NCI-H187 treated with DMSO at 0.1 percent for 48 hours (cell line): ENCODE measurements at places on chromosomes 2 and 18.

- no peak for DNase-seq
Measured at GRCh38 chr2:194103941-194104659, 1552.9 kb upstream of the SLC39A10 start.

DNA sequence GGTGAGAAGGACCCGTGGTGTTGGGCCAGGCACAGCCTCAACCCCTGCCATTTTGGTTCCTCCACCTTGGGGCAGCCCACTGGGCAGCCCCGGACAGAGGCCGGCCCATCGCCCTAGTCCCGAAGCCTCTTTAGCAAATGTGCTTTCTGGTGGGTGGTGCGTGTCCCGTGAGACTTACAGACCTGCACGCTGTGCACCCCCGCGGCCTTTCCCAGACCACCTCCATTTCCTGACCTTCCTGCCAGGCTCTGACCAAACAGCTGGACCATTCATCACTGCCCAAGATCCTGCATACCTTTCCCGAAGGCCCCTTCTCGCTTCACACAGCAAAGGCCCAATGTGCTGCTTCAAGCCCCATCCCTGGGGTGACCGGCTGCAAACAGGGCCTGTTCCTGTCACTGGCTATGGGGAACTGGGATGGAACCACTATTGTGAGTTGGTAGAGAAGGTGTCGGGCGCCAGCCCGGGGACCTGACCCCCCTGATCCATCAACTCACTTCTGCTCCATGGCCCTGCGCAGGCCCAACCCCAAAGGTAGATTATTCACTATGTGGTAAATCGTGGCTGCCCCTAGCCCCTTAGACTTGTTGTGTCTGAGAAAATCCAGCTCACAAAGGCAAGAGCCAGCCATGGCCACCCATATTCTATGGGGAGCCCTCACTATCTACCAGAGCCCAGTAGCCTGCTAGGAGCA is 341.0 kb downstream of the EIPR1 start:
- no peak for DNase-seq

DNA sequence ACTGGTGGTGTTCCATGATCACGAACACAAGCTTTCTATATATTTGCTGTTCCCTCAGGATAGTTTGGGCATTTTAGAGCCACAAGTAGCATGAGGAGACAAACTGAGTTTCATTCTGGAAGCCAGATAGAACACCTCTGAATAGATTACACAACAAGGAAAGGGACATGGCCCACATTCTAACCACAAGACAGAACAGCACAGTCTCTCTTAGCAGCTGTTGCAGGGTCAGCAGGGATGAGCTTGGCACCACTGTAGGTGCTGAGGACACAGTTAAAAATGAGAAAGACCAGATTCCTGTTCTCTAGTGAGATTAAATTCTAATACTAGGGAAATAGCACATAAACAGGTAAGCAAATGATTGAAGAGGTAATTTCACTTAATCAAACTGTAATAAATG is 235.3 kb downstream of the ZNF407 start:
- DNase-seq: no peak

DNA sequence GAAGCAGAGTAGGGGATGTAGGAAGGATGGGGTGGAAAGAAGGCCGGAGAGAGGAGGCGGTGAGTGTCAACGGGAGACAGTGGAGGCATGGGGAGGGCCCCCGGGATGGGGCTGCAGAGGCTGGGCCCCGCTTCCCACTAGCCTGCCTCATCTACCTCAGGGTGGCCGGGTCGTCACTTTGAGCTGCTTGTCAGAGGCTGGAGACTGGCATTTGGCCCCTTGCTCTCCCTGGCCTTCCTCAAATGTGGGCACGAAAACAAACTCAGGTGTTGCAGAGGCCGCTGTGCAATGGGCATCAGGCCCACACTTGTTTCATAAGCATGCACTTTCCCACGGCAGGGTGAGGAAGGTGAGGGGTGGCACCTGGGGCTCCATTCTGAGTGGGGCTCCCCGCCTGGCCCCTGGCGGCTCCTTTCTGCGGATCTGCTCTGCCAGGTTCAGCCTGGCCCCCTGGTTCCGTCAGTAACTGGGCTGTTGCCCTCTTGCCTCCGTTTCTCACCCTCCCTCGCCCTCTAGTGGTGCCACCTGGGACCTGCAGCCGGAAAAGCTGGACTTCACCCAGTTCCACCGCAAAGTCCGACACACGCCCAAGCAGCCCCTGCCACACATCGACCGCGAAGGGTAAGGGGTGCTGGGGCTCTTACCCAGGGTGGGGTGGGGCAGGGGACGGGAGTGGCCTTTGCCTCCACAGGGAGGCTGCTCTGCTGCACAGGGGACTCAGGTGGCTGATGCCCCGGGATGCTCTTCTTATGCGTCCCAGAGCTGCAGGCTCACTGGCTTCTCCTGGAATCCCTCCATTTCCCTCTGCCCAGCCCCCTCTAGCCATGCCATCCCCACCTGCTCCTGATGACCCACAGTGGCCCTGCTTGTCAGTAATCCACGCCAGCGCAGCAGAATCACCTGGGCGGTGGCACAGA is 125.4 kb downstream of the CTIF start:
- DNase-seq: no peak

- DNase-seq: no peak
Measured at GRCh38 chr2:25194576-25195122, 26.3 kb upstream of the POMC start.

- DNase-seq: no peak
Measured at GRCh38 chr2:113160962-113161361, 12.8 kb upstream of the PSD4 start.

DNA sequence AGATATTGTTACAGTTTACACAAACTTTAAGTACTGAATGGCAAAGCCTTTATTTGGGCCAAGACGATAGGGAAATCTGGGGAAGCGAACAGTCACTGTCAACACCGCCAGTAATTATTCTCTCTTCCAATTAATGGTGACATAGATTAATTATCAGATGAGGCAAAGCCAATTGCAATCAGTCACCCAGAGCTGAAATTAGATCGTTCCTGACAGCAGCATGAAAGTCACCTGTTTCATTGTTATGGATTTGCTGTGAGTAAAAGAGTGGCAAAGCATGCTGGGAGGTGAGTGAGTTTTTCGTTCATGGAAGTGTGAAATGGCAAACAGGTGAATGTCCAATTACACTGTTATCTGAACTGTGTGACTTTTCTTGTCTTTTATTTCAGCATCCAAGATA is 164.8 kb upstream of the KLHL14 start:
- DNase-seq: no peak

GRCh38 chr2:24466871-24467870 is 23.9 kb upstream of the NCOA1 start:
- DNase-seq: no peak

GRCh38 chr2:151027151-151027550 is 234.5 kb downstream of the RBM43 start:
- no peak for DNase-seq

DNA sequence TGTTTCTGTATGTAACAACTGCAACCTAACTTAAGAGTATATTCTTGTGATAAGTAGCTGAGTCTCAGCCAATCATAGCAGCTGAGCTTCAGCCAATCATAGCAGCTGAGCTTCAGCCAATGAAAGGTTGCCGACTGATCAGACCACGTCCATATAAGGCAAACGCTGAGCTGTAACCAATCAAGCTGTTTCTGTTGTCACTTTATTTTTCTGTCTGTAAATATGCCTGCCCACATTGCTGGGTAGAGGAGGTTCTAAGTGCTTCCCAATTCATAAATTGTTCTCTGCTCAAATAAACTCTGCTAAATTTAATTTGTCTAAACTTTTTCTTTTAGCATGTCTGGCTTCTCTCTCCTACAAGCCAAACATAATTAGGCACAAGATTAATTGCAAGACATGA is 231.5 kb upstream of the TCF4 start:
- DNase-seq: no peak

GRCh38 chr18:28127763-28128658 is 48.9 kb downstream of the CDH2 start:
- DNase-seq: no peak

DNA sequence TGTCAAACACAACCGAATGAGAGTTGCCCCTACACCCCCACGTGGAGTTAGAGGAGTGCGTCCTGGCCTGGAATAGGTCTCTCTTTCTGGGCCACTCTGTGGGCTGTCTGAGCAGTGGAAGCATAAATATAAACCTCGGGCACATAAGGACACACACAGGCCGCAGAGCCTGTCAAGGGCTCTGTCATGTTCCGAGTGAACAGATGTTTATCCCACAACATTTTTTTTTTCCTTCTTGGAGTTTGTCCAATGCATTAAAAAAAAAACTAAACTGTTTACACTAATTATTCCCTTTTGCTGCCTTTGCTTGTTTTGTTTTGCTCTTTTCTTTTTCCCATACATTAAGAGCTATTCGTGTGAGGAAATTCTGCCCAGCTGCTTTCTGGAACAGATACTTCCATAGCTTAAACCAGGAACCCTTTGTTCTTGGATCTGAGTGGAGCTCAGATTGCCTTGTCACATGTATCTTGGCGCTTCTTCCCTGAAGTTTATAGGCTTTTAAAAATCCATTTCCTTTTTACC is 228.3 kb upstream of the FOSL2 start:
- DNase-seq: no peak

DNA sequence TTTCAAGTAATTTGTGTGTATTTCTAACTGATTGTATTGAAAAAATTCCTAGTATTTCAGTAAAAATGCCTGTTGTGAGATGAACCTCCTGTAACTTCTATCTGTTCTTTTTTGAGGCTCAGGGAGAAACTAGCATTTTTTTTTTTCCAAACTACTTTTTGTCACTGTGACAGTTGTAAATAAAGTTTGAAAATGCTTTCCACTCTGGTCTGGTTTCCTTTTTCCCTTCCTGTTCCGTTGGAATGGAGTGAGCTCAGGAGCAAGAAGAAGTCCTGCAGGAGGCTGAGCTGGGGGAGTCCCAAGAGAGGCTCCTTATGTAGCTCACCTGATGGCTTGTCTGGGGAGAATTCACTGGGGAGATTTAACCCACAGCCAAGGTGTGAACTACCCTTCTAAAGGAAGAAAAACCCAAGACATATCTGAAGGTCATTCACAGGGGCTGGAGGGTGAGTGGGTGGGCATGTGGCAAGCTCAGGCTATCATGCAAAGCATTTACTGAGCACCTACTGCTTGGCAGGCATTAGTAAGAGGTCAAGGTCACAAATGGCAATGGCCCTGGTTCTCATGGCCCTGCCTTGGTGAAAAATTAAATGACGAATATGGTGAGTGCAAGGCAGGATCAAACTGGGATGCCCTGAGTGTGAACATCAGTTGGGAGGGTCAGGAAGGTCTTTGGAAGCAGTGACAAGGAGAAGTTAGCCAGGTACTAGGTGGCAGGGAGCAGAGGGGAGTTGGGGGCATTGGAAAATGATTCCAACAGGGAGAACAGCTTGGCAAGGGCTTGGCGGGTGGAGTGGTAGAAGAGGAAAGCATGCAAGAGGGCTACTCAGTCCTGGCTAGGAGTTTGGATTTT is 28.7 kb downstream of the LBH start:
- DNase-seq: no peak

DNA sequence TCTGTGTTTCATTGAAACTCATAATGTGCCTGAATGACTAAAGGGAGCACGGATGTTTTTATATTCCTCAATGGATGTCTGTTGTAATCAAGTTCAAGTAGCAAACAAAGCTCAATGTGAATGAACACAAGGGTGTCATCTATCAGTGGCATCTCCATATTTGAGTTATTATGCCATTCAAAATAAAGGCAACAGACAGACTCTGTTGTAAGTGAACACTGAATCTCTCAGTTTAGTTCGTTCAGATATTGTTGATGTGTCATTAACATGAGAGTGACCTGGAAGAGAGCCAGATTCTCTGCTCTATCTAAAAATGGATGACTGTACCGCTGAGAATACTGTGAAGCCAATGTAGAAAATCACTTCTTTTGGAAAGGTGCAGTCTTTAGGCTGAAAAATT is 118.7 kb downstream of the NUP35 start:
- no peak for DNase-seq

DNA sequence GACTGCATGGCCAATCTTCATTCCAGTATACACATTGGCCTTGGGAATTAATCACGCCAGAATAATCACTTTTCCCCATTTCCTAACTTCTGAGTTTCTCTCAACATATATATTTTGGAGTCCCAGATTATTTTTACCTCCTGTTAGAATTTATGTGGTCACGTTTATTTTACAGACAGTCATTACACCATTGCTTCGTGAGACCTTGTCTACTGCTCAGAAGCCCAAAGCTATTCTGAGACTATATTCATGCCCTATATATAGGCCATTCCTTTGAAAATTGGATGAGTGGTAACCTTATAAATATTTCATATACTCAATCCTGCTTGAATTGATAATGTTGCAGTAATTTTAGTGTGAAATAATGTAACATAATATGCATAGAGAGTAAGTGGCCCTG is 610.0 kb upstream of the CDH2 start:
- no peak for DNase-seq
